Smooth muscle cell of trachea (primary cell): ENCODE measurements at places on chromosomes 6 and 20. TPM values are rescaled to one million over a fixed set of nuclear protein-coding genes. Genes with fewer than 3 reads are reported as not detected.

BPI gene
- under 0.01 TPM in 1 of 2 replicates, not detected in the other for total RNA-seq

RUNX2 gene
- 2.2 and 4.5 TPM in 2 replicates for total RNA-seq

IMPG1 gene
- not detected in 2 replicates for total RNA-seq

SLC22A2 gene
- not detected in 2 replicates for total RNA-seq

HEY2 gene
- total RNA-seq, result not detected in 2 replicates

IP6K3 gene
- 0.50 TPM in 1 of 2 replicates, not detected in the other for total RNA-seq

NFS1 gene
- 42.8 and 65.7 TPM in 2 replicates for total RNA-seq

TRAPPC3L gene
- 0.15 and 0.17 TPM in 2 replicates for total RNA-seq
